ENCODE measurements at places on chromosomes 1 and 21.

GRCh38 chr21:38721055-38721454, 84.7 kb upstream of the ETS2 start:
- H3K4me1 ChIP-seq, result no peaks in the 10 kb centered on the region
- DNase-seq, result no peak
- no peak overlapping the region for H3K27ac ChIP-seq
- H3K36me3 ChIP-seq, result no peaks in the 10 kb centered on the region
- H3K4me3 ChIP-seq, result no peak overlapping the region
- no peaks in the 10 kb centered on the region for H3K27me3 ChIP-seq

- H3K4me3 ChIP-seq, result no peak overlapping the region
- no peak overlapping the region for H3K27ac ChIP-seq
- no peak for DNase-seq
Observed at GRCh38 chr1:7425229-7425628, 345.9 kb upstream of the VAMP3 start.

DNA sequence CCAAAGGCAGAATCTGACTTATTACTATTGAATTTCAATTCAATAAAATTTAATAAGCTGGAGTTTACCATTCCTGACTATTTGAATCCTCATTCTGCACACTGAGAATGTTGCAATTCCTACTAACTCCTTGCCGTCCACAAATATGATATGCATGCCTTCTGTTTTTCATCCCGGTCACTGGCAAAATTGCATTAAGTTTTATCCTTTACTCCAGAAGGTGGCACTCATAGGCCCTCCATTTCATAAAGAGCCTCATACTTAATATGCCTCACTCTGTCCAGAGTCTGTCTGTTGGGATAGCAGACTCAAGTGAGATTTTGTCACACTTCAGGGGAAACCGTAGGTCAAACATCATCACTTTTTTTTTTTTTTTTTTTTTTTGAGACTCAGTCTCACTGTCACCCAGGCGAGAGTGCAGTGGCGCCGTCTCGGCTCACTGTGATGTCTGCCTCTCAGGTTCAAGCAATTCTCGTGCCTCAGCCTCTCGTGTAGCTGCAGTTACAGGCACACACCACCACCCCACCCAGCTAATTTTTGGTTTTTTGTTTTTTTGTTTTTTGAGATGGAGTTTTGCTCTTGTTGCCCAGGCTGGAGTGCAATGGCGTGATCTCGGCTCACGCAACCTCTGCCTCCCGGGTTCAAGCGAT, 27.3 kb downstream of the F11R start:
- no peak overlapping the region for H3K27ac ChIP-seq
- no peaks in the 10 kb centered on the region for H3K36me3 ChIP-seq
- no peak overlapping the region for H3K4me3 ChIP-seq
- no peak for DNase-seq

GRCh38 chr1:194535369-194535768, 1349.0 kb upstream of the B3GALT2 start:
- H3K36me3 ChIP-seq, result no peaks in the 10 kb centered on the region
- H3K4me3 ChIP-seq, result no peak overlapping the region
- no peaks in the 10 kb centered on the region for H3K4me1 ChIP-seq
- no peak for DNase-seq
- H3K27me3 ChIP-seq, result no peaks in the 10 kb centered on the region

DNA sequence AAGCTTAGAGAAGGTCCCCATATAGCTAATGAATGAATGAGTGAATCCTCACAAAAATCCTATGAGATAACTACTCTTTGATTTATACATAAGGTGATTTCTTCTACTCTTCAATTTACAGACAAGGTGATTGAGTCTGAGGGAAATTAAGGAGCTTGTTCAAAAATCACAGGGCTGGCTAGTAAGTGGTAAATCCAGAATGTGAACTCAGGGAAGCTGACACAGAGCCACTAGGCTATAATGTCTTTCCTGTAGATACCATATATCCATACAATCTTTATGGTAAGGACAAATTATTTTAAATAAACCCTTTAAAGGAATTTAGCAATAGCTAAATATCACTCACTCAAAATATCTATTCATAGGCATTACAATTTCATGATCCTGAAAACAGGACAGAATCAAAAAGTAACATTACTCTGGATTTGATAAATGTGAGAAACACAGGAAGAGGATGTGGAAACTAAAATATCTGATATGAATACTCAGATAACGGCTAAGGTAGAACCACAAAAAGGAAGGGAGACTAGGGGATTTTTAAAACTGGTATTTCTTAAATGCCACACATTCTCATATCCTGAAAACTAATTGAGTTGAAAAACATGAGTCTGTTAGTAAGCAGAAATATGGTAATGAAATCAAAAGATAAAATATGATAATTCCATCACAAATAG, 108.2 kb downstream of the NBPF12 start:
- H3K36me3 ChIP-seq, result no peaks in the 10 kb centered on the region
- no peaks in the 10 kb centered on the region for H3K4me1 ChIP-seq
- H3K27ac ChIP-seq, result no peak overlapping the region
- DNase-seq, result no peak
- H3K27me3 ChIP-seq, result no peaks in the 10 kb centered on the region
- no peak overlapping the region for H3K4me3 ChIP-seq

Data from uterus (tissue), 4 donors.